NCI-H2107 (cell line): ENCODE measurements at places on chromosomes 7 and 10.

DNA sequence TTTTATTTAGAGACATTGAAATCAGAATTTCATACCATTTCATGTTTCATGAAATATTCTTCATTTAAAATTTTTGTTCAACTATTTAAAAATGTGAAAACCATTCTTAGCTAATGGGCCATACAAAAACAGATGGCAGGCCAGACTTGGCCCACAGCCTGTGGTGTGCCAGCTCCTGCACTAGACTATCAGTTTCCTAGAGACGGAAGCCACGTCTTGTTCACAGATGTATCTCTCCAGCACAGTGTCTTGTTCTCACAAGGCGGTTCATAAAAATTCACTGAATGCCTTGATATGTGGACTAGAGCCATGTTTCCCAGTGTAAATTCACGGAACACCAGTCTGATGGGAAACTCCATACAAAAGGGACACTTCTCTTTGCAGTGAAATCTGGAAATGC lies 216.0 kb downstream of the KCNMA1 start:
- no peak for DNase-seq

DNA sequence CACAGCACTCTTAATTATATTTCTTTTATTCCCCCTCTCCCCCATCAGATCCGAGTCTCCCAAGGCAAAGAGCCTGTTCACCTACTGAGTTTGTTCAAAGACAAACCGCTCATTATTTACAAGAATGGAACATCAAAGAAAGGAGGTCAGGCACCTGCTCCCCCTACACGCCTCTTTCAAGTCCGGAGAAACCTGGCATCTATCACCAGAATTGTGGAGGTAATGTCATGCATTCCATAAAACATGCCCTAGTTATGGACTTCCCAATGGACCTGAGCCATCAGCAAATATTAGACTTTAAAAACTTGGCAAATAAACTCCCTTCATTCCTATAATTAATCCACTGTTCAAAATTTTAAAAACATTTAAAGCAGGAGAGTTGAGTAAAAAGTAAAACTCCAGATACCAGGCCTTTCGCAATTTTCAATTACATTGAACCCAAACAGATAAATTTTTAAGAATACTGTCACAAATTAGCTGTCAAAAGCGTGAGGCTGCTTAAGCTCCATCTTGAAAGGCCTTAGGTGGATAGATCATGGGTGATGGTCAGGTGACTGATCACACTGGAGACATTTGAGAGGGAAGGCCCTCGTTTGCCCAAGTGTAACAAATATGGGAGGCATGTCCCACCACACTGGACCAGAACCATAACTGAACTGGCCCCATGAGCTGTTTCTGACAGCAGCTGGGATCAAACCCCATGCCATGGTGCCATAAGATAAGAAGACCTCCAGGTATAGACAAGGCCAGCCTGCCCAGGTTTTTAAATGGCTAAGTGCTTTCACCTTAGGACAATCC lies 46.9 kb upstream of the ARL4A start:
- no peak for DNase-seq

DNA sequence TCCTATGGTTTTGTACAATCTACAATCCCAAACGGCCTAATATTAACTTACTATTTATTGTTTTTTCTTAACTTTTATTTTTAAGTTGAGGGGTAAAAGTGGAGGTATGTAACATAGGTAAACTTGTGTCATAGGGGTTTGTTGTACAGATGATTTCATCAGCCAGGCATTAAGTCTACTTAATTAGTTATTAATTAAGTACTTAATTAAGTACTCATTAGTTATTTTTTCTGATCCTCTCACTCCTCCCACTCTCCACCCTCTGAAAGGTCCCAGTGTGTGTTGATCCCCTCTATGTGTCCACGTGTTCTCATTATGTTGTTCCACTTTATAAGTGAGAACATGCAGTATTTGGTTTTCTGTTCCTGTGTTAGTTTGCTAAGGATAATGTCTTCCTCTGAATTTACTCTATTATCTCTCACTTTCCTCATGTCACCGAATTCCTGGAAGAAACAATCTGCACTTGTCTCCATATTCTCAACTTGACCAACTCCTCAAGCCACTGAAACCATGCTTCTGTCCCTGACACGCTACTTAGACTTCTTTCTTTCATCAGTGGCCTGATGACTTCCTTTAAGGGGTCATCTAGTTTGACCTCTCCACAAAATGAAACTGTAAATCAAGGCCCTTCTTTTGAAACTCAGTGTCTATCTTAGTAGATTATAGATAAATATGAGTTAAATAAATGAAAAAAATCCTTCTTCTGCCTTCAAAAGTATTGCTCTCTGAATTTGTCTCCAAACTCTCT lies 9.1 kb downstream of the CACNA2D1 start:
- no peak for DNase-seq

DNA sequence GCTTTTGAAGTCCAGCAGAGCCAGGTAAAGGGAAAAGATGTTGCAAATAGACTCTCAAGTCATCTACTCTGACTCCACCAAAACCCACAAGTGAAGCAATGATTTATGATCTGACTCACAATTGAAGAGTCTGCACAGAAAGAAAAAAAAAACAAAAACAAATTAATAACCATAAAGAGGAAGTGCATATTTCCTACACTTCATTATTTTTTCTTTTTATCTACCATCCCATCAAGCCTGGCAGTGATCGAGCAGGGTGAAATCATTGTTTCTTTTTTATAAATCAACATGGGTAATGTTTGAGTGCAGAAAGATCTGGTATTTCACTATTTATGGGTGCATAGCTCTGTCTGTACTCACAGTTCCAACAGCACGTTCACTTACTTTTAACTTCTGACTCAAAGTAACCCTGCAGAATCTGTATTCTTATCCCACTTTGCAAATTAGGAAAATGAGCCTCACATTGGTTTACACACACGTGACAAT lies 829.0 kb downstream of the TNS3 start:
- DNase-seq, result no peak

DNA sequence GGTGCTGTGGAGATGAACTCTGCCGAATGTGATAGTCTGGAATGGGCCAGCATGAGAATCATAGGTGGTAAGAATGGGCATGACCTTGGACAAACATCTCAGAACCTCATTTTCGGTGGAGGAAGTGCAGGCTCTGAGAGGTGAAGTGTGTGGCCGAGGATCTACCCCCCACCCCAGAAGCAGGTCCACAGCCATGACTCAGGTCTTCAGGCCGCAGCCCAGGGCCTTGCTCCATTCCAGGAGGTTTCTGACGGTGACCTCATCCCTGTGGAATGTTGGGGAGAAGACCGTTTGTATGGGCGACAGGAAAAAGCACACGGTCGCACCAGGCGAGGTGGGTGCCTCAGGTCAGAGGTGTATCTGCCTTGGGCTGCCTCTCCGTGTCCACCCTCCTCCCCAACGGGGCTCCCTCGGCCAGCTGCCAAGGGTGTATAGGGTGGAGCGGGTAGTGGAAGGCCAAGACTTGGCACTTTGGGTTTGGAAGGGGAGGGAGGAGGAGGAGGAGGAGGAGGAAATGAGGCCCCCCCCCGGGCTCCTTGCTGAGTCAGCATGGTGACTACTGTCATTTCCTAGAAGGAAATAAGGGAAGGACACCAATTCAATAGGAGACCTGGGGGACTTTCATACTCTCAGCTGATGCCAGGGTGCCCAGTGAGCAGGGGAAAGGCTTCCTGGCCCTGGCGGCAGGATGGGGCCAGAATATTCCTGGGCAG lies 168.0 kb upstream of the RHEB start:
- no peak for DNase-seq

- DNase-seq, result no peak
Observed at GRCh38 chr10:58674251-58674650, 161.6 kb downstream of the BICC1 start.

- no peak for DNase-seq
Observed at GRCh38 chr7:37050801-37051200, 326.5 kb upstream of the AOAH start.

DNA sequence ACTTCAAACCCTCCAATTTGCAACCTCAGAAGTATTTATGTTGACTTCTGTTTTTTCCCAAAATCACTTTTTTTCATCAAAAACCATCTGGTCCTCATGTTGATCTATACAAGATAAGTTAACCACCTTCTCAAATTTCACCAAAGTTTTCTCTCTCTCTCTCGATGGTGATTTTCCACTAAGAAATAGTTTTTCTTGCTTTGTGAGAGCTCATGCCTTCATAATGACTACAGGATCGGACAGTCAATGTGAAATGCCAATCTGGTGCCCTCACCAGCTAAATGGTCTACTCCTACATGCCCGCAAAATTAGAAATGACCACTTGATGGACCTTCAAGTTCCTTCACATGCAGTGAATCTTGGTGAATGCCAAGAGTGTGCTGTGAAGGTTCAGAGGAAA lies 40.4 kb downstream of the CNNM1 start:
- no peak for DNase-seq

DNA sequence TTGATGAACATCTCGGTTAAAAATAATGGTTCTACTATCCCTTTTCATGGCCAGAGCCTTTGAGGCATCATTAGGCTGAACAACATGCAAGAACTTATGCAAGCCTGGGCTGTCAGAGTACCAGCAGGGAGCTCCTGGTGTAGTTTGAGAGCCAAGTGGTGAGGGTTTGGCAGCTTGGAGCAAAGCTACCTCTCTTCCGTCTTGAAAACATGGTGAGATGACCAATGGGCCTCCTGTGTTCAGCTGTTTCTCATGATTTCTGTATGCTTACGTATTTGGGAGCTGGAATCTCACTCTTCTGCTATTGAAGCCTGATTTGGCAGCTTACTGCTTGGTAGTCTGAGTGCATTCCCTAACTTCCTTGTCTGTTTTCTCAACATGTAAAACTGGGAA lies 150.4 kb downstream of the CXCL12 start:
- no peak for DNase-seq

DNA sequence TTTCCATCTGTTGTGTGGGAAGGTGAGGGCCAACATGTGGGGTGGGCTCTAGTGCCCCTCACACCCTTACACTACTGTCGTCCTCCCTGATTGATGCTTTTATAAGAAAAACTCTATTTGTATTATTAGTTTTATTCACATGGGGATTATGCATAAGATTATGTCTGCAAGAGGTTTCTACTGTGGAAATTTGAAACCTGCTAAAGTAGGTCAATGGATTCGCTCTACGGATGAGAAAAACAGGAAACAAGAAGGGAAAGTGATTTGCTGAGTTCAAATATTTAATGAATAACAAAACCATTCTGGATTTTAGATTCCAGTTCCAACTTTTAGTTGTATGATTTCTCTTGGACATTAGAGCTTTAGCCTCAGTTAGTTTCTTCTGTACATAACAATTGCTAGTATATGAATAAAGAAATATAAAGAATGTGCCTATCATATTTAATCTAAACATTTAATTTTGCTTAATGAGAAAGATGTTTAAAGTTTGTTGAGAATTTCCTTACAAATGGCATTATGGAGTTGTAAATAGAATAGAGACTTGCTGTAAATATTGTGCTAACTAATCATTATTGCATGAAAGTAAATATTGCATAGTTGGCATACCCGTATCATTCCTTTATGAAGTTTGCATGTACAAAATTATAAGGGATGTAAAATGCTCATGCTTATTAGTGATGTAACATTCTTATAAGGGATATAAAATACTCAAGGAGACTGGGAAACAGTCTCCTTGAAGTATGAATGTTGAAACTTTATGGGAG lies 193.8 kb downstream of the THSD7A start:
- DNase-seq, result no peak
